Activated CD4-positive, alpha-beta T cell treated with anti-CD3 and anti-CD28 coated beads for 4 hours (primary cell): ENCODE measurements at places on chromosomes 16 and 17.

- no peak for DNase-seq
These were observed 265.6 kb downstream of the CDH13 start for GRCh38 chr16:82892324-82892723.

DNA sequence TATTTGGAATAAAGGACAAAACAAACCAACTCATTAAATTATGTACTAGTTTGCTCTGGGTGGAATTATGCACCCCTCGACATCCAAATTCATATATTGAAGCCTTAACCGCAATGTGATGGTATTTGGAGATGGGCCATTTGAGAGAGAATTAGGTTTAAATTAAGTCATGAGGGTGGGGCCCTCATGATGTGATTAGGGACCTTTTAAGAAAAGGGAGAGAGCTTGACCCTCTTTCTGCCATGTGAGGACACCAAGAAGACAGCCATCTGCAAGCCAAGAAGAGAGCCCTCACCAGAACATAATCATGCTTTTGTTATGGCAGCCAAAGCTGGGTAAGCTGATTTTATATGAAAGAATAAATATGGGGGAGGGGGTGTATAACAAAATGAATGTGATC, 2.0 kb downstream of the C16orf87 start:
- no peak for DNase-seq

DNA sequence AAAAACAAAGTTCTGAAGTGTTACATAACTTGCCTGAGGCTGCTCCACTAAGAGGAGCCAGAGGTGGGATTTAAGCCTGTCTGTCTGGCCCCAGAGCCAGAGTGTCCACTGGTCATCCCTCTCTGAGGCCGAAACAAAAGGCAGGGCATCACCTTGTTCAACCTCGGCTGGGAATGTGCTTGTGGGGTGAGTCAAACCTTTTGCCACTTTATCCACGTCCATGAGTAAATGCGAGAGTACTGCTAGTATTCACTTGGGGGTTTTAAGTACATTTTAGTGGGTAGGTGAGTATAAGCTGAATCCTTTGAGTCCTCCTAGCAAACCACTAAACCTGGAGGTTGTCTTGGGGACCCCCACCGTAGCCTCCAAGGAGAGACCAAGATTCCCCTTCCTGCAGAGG, 103.5 kb downstream of the STX8 start:
- DNase-seq, result no peak

DNA sequence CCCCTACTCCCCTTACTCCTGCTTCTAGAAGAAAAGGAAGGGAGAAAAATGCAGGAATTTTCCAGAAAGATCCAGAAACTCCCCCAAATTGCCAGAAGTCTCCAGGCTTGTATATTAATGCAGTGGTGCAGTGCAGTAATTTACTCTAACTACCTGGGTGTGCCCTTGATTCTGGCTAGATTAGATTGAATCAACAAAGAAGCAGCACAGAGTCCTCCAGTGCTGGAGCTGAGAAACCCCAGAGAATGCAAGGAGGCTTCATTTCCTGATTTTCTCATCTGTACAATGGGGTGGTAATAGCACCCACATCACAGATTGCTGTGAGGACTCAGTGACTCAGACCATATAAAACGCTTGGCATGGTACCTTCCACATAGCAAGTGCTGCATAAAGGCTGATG, 247.3 kb upstream of the RPL38 start:
- DNase-seq, result no peak
